Smooth muscle cell of the umbilical artery (primary cell): ENCODE measurements at places on chromosomes 1 and 21. TPM values are rescaled to one million over a fixed set of nuclear protein-coding genes. Genes with fewer than 3 reads are reported as not detected.

The SERTAD4 gene
- 0.59 and 0.78 TPM in 2 replicates for total RNA-seq

The KCNK2 gene
- total RNA-seq, result 5.3 and 25.5 TPM in 2 replicates

The SYT6 gene
- total RNA-seq, result not detected in 2 replicates

The CELA2A gene
- not detected in 2 replicates for total RNA-seq

The MMEL1 gene
- total RNA-seq, result 0.37 TPM in 1 of 2 replicates, not detected in the other

The ENTREP3 gene
- total RNA-seq, result 10.7 and 16.5 TPM in 2 replicates

The EPHB2 gene
- 37.7 and 58.8 TPM in 2 replicates for total RNA-seq

The CELA3B gene
- total RNA-seq, result not detected in 2 replicates

The GJB3 gene
- not detected in 2 replicates for total RNA-seq

The OLFML2B gene
- total RNA-seq, result 1.5 and 3.5 TPM in 2 replicates

The CELA2B gene
- not detected in 2 replicates for total RNA-seq

The PCP4L1 gene
- total RNA-seq, result not detected in 2 replicates

The PRRX1 gene
- total RNA-seq, result 11.0 and 52.9 TPM in 2 replicates

The OR2M2 gene
- not detected in 2 replicates for total RNA-seq

The SLAMF8 gene
- not detected in 2 replicates for total RNA-seq

The PKLR gene
- total RNA-seq, result not detected in 2 replicates

The FLG2 gene
- total RNA-seq, result not detected in 2 replicates

The FMO3 gene
- not detected in 2 replicates for total RNA-seq

The SRM gene
- 31.8 and 69.2 TPM in 2 replicates for total RNA-seq

The C1QB gene
- not detected in 2 replicates for total RNA-seq

The RAB3B gene
- total RNA-seq, result 5.3 and 31.8 TPM in 2 replicates

The DIO1 gene
- not detected in 2 replicates for total RNA-seq

The KLHDC9 gene
- total RNA-seq, result 1.2 and 1.5 TPM in 2 replicates

The OR10Z1 gene
- total RNA-seq, result not detected in 2 replicates

The NHLH1 gene
- not detected in 2 replicates for total RNA-seq

The ELF3 gene
- 2.3 and 8.0 TPM in 2 replicates for total RNA-seq

The SPRR1A gene
- total RNA-seq, result not detected in 2 replicates

The RPTN gene
- not detected in 2 replicates for total RNA-seq

The MPZ gene
- 0.88 and 0.89 TPM in 2 replicates for total RNA-seq

The OR6P1 gene
- total RNA-seq, result not detected in 2 replicates

The KCNJ10 gene
- total RNA-seq, result not detected in 2 replicates

The SPRR2F gene
- total RNA-seq, result not detected in 2 replicates

The TRIM67 gene
- total RNA-seq, result not detected in 2 replicates

The S100A16 gene
- total RNA-seq, result 146 and 351 TPM in 2 replicates

The BEST4 gene
- under 0.01 TPM in 1 of 2 replicates, not detected in the other for total RNA-seq

The NBPF10 gene
- total RNA-seq, result 4.5 and 7.2 TPM in 2 replicates

The DPT gene
- total RNA-seq, result 0.05 and 0.30 TPM in 2 replicates

The ELAVL4 gene
- total RNA-seq, result not detected in 2 replicates

The RCC1 gene
- 27.3 and 51.6 TPM in 2 replicates for total RNA-seq

The PLXNA2 gene
- 3.3 TPM in 2 replicates for total RNA-seq

The RGS2 gene
- 70.7 and 115 TPM in 2 replicates for total RNA-seq

The CC2D1B gene
- 25.2 and 34.9 TPM in 2 replicates for total RNA-seq

The OR2L5 gene
- total RNA-seq, result not detected in 2 replicates

The RIPK4 gene
- under 0.01 and 0.28 TPM in 2 replicates for total RNA-seq

The RIPPLY3 gene
- total RNA-seq, result not detected in 2 replicates

The LCE6A gene
- not detected in 2 replicates for total RNA-seq

The SHC1 gene
- 249 and 465 TPM in 2 replicates for total RNA-seq

The C1QTNF12 gene
- total RNA-seq, result 0.92 and 1.5 TPM in 2 replicates

The C8A gene
- under 0.01 TPM in 1 of 2 replicates, not detected in the other for total RNA-seq

The OPTC gene
- not detected in 2 replicates for total RNA-seq
